ENCODE measurements at places on chromosomes 5 and 9. TPM values are rescaled to one million over a fixed set of nuclear protein-coding genes. Genes with fewer than 3 reads are reported as not detected.

- no peak for DNase-seq
Observed at GRCh38 chr5:123802298-123802951, 290.4 kb downstream of the CSNK1G3 start.

Gene CCNH
- polyA plus RNA-seq = 36.0 TPM

DNA sequence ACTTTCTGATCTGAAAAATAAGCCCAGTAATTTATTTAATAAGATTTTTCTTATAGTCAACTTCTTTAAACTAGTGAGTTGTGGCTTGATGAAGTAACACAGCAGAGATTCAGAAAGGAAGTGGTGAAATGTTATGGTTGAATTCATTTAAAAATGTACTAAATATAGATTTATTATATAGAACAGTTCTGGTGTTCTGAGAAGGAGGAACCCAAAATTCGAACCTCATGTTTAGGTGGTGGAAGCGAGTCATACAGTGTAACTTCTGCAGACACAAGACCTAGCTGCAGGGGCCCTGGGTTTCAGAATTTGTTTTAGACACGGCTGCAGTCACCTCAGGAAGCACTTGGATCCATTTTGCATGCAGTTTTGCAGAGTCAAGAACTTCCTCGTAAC is 188.2 kb downstream of the TRIO start:
- DNase-seq = no peak

Gene SPATA31C1
- polyA plus RNA-seq = not detected

- no peak for DNase-seq
Observed at GRCh38 chr9:81656871-81657337, 32.4 kb downstream of the TLE1 start.

- no peak for DNase-seq
Observed at GRCh38 chr5:118366429-118366828, 621.9 kb downstream of the DTWD2 start.

DNA sequence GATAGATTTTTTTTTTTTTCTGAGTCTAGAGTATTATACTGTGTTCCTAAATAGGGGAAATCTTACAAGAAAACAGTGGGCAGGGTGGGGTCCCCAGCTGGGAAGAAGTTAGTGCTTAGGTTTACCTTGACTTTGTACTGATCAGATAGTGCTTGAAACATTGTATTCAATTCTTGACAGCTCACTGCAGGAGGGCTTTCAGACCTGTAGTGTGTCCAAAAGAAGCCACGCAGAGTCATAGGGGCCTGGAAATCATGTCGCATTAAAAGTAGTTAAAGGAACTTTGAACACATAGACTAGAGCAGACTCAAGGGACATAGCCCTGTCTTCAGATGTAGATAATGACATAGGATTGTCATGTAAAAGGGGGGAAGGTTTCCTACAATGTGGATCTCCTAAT is 215.4 kb upstream of the NR4A3 start:
- DNase-seq = no peak

Gene DNAI1
- 0.36 TPM for polyA plus RNA-seq

DNA sequence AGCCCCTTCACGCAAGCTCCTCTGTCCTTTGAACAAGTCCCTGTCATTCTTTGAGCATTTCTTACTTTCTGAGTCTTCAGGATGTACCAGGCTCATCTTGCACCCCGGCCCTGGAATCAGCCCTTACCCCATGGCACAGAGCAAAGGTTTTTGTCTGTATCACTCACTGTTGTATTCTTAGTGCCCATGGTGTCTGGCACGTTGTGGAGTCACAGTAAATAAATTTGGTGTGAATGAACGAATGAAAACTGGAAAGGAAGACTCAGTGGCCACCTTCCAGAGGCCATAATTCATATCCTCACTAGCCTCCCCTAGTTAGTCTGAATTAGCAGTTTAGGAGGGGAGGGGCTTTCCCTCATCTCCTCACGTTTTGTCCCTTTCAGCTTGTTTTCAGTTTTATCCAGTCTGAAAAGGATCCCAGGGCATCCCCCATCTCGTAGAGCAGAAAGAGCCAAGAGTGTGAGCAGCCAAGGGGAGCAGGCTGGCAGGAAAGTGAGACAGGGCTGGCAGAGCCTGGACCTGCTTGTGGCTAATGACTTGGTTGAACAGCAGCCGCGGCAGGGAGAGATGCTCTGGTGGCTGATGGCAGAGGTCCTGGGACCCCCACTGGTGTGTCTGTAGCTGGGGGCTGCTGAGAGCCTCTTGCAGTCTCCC is 42.7 kb downstream of the ZNF618 start:
- no peak for DNase-seq

GRCh38 chr5:79806741-79807140 is 117.1 kb downstream of the CMYA5 start:
- no peak for DNase-seq

- DNase-seq = no peak
Observed at GRCh38 chr9:25891527-25891926, 213.3 kb upstream of the TUSC1 start.

Gene PLAC8L1
- not detected for polyA plus RNA-seq

Gene ZNF367
- polyA plus RNA-seq = 4.4 TPM

DNA sequence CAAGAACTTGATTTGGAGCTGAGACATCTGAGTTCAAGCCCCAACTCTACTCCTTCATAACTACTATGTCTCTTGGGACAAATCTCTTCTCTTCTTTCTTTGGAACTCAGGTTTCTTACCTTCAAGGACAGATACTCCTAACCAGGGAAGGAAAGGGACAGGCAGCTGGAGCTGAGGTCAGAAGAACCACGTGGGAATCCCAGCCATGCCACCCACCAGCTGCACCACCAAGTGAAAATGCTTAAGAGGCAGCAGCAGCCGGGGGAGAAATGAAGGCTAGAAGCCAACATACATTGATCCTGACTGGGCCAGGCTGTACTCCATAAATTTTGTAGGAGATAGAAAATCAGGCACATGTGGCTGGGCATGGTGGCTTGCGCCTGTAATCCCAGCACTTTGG is 9.6 kb upstream of the OR5C1 start:
- DNase-seq = no peak

Gene PCDHA9
- not detected for polyA plus RNA-seq

- DNase-seq = no peak
Observed at GRCh38 chr9:15079989-15080388, 169.8 kb upstream of the FREM1 start.

GRCh38 chr9:71302776-71303175 is 181.4 kb upstream of the TRPM3 start:
- no peak for DNase-seq

DNA sequence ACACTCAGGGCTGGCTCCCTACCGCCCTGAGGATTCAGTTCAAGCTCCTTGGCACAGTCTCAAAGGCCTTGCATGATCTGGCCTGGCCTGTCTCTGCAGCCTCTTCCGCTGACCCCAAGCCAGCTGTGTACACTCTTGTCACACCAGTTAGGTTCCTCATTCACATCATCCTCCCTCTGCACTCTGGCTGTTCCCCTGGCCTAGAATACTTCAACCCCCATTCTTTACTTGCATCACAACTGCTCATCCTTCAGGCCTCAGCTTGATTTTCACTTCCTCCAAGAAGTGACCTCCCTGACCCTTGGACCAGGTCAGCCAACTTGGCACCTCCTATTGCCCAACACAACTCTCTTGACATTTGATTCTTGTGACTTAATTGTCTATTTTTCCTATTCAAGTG is 18.9 kb upstream of the PFDN1 start:
- DNase-seq = peak; percentile 58

- no peak for DNase-seq
Observed at GRCh38 chr9:8751406-8751930, 951.9 kb upstream of the DMAC1 start.

DNA sequence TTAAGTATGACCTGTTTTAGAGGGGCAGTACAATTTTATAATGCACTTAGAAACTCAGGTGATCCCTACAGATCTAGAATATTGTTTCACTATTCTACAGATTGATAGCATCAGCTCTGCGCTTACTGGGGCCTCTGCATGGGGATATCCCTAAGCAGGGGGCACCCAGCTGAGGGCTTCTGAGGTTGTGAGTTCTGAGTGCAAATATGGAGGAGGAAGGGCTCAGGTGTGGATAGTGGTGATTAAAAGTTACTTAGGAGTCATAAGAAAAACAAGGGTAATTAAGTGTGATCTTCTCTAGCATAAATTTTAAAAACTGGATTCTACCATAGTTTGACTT is 274.4 kb downstream of the EFNA5 start:
- no peak for DNase-seq

Gene ITGA2
- 0.23 TPM for polyA plus RNA-seq

DNA sequence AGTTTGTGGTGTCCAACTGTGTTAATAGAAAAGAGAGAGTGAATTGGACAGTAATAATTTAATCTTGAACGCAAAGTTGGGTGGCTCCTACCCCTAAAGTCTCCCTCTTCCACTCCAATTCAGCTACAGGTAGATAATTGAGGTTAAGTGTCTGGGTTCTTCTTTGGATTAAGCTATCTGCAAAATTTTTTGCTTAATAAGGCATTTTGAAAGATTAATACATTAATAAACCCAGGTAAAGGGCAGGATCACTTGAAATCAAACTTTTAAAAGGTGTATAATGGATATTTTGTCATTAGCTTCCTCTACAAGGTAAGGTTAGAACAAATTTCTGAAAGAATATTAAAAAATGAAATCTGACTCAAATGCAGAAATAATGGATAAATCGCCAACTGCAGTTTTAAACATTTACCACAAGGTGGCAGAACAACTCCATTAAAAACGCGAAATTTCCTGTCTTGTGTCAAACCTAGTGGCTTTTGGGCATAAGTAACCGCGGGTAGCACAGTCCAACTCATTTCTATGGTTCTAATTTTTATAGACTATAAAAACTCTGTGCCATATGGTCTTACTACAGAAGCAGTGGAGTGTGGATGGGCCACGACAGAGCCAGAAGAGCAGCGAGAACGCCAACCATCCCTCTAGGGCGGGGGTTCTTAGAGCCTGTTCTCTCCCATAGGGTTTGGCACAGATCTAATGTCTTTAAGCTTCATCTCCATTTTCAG is 276.5 kb downstream of the ARHGEF28 start:
- DNase-seq = no peak

Gene RORB
- polyA plus RNA-seq = 0.83 TPM

Gene DDX4
- not detected for polyA plus RNA-seq

DNA sequence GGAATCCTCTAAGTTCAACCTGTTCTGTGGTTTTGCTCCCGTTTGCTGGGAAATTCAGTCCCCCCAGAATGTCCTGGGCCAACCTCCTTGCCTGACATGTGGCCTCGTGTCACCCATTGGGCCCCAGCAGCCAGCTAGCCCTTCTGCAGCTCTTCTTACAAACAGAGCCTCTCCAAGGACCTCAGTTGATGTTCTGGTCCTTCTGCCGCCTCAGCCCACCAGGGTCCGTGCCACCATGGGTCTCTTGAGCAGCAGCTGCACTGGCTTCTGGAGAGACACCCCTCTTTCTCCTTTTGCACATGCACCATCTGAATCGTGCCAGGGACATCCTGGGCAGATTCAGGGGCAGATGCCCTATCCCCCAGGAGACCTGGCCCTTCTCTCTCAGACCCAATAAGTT is 85.0 kb downstream of the LMX1B start:
- no peak for DNase-seq

- no peak for DNase-seq
Observed at GRCh38 chr5:145141534-145141933, 693.6 kb downstream of the PRELID2 start.

- no peak for DNase-seq
Observed at GRCh38 chr5:135238622-135239452, 160.2 kb downstream of the MACROH2A1 start.

- no peak for DNase-seq
Observed at GRCh38 chr5:72265032-72265877, 54.8 kb downstream of the MRPS27 start.

Gene CCNO
- not detected for polyA plus RNA-seq

Gene SPATA6L
- polyA plus RNA-seq = 0.14 TPM

Gene ANKRD34B
- not detected for polyA plus RNA-seq

DNA sequence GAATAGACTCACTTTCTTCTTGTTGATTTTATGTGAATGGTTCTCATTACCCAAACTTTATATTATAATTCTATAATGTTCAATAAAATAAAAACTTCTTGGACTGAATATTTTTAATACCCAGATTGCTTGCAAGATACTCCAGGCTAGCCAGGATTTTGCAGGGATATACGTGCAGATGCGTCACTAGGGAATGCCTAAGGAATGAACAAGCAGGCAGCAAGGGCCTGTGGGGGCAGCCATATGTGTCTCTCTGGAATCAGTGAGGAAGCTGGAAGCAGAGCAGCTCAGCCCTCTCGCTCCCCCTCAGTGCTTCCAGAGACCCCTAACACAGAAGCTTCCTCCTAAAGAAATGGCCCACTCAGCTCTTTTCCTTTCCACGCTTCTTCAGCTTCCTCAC is 457.4 kb downstream of the CCDC171 start:
- DNase-seq = no peak

Gene TAF11L12
- polyA plus RNA-seq = not detected

Gene FGF18
- 5.5 TPM for polyA plus RNA-seq

- no peak for DNase-seq
Observed at GRCh38 chr9:72274916-72275315, 90.1 kb downstream of the ZFAND5 start.

DNA sequence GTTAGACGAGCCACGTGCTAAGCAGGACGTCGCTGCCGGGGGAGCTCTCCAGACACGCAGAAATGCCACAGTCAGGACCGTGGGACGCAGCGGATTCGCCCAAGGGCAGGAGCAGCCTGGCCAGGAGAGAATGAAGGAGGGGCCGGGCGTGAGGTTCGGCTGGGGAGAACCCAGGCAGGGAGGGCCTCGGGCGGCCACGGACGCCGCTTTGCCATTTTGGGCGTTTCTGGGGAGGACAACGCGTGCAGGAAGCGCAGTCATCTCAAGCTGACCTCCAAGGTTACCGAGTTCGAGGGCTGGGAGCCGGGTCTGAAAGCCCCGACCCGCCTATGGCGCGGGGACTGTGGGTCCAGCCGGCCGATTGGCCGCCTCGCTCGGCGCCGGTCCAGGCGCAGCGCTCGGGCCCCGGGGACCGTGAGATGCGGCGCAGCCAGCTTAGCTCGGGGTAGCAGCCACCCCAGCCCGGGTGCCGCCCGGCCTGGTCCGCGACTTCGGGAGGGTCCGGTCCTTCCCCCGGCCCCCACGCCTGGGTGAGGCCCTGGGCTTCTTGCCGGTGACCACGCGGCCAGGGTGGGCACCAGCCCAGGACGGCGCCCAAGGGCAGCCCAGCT is 760 bp upstream of the MAN1B1 start:
- DNase-seq = no peak
